Tibial nerve (tissue), 4 donors: ENCODE measurements at places on chromosomes 11 and 22. TPM values are rescaled to one million over a fixed set of nuclear protein-coding genes. Genes with fewer than 3 reads are reported as not detected.

NOL12 gene
- total RNA-seq, result 39.5 TPM

ADSL gene
- 51.7 TPM for total RNA-seq

PLEKHA7 gene
- total RNA-seq, result 51.3 TPM

LRRC4C gene
- 9.0 TPM for total RNA-seq

FAM180B gene
- 4.4 TPM for total RNA-seq
